DMS53 (cell line): ENCODE measurements at places on chromosomes 6 and 20.

GRCh38 chr20:2108987-2109386 lies 7.4 kb downstream of the STK35 start:
- DNase-seq: no peak

GRCh38 chr6:112396221-112396620 lies 49.1 kb downstream of the RFPL4B start:
- DNase-seq: peak; percentile 78

DNA sequence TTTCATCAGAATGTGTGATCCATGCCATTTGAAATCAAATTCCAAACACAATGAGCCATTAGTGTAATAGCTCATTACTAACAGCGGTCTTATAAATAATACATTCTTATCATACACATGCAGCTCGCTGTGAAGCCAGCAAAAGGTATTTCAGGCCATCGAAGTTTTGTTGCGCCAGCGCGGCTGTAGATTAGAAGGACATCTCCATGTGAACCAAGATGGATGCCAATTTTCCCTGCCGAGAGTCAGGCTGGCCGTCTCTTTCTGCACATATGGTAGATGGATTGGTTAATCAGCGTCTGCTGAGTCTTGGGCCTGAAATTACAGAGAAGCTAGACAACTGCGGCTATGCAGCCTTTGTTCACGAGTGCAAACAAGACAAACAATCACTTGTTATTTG lies 44.1 kb downstream of the CFAP61 start:
- DNase-seq: no peak

GRCh38 chr6:12198851-12199250 lies 91.3 kb upstream of the EDN1 start:
- no peak for DNase-seq

DNA sequence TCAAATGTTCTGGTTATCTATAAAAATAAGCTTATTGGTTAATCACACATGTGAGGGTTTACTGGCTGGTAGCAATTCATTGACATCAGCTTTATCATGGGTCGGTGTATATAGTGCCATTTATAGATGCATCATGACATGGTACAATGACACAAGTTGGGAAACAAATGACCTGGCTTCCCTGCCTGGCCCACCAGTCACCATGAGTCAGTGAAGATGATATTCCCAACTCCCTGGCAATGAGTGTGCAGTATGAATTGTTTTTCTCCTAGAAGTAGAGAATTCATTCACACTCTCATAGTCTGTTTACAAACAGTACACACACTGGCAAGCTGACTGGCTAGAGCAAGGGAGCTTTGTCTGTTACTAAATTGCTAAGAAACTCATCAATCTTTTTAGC lies 37.2 kb upstream of the CALHM6 start:
- no peak for DNase-seq

GRCh38 chr20:54199283-54199682 lies 8.6 kb upstream of the PFDN4 start:
- no peak for DNase-seq

GRCh38 chr6:46964716-46965519 lies 43.2 kb upstream of the ADGRF5 start:
- no peak for DNase-seq

DNA sequence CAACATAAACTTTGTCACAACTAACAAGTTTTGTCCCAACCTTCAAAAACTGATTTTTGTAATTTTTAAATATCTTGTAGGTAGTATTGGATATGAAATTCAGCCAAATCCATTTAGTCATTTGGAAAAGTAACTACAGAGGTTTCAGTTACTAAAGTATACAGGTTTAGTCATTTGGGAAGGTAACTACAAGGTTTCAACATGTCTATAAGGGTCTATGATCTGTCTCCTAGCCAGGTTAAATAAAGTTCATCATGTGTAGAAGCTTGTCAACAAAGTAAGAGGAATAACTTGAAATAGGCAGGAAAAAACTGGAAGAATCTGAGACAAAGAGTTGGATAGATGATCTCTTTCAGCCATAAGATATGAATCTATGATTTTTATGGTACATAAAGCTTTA lies 229.8 kb downstream of the COL12A1 start:
- DNase-seq: no peak

DNA sequence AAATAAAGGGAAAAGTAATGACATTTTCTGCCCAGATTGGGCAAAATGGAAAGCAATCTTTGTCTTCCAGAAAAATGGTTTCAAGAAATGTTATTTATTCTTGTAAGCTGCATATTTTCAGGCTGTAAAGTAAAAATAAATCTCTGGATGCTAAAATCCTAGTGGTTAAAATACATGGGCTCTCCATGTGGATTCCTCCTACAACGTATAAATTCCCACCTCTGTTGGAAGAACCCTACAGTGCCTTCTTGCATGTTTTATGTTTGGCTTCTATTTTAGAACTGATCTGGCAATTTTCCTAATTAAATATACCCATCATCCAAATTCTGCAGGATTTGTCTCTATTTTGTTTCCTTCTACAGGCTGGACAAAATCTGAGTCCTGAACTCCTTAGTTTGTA lies 528.9 kb downstream of the COL12A1 start:
- no peak for DNase-seq

DNA sequence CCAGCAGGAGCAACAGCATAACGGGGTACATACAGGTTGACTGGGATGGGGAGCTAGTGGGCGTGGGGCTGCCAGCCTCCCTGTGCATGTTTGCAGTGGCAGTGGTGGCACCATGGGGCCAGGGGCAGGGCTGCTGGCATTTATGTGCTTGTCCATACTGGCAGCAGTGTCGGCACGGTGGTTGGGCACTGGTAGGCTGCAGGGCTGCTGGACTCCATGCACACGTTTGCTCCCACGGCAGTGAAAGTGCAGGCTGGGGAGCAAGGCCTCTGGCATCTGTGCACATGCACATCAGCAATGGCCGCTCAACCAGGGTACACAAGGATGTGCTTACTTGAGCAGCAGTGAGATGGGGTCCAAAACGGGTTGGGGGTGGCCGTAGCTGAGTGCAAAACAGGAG lies 159.5 kb upstream of the KHDRBS2 start:
- no peak for DNase-seq

DNA sequence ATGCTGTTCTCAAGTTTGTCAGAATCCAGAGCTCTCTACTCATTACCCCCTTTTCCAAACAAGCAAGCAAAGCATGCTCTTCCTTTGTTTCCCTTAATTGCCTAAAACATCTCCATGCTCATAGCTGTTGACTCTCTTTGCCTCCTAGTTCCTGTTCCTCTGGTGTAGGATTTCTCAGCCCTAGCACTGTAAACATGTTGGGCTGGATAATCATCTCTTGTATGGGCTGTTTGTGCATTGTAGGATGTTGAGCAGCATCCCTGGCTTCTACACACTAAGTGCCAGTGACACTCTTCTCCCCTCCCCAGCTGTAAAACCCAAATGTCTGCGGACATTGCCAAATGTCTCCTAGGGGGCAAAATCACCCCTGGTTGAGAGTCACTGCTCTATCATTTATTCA lies 14.0 kb downstream of the PPARD start:
- no peak for DNase-seq

- DNase-seq: no peak
Measured at GRCh38 chr20:50055524-50056083, 57.3 kb downstream of the UBE2V1 start.

DNA sequence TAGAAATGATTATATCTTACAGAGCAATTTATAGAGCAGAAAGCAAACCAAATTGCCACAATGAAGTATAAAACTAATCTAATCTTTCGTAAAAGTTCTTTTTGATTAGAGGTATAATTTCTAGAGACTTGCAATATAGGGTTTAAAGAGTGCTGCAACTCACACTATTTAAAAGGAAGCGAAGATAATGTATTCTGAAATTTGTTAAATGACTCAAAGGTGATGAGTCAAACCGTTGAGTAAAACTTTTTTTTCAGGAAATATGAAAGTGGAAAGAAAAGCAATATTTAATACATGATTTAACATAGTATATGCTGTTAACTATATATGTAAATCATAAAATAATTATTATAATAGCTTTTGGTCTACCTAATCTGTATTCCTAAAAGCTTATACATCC lies 133.6 kb downstream of the SYNE1 start:
- no peak for DNase-seq

GRCh38 chr20:5705827-5706226 lies 44.4 kb upstream of the SHLD1 start:
- no peak for DNase-seq

GRCh38 chr20:2213401-2213800 lies 82.4 kb upstream of the TGM3 start:
- no peak for DNase-seq

GRCh38 chr6:6723921-6724538 lies 135.5 kb downstream of the LY86 start:
- peak; percentile 79 for DNase-seq

- no peak for DNase-seq
Measured at GRCh38 chr6:53041356-53041755, 23.8 kb upstream of the FBXO9 start.

- no peak for DNase-seq
Measured at GRCh38 chr6:170076466-170077165, 214.3 kb downstream of the DLL1 start.

DNA sequence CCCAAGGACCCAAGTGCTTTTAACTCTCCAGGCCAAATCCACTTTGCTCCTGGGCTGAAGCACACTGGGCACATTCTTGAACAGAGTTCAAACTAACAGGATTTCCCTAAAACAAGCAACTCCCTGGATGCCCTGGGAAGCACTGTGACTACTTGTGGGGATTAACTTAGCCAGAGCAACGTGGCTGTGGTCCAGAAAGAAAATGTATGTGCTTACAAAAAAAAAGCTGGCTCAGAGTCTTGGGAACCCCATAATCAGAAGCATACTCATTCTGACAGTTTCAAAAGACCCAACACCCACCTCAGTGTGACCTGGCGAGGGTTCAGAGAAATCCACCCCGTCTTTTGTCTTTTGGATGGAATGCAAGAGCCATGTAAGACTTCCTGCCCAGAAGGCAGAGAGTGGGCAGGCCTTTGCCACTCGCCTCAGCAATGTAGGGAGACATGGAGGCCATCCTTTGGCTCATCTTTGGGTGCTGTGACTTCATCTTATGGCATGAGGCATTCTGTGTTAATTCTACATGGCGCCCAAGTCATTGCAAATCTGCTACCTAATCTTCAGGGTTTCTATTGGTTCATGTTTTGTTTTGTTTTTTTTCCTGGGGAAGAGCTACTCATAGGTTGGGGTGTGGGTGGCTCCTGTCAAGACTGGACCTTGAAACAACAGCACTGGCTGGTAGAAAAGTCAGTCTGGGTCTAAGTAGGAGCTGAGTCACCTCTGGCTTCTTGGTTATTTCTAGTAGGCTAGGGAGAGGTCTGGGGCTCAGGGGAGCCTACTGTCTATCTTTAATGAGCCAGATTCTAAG lies 248.6 kb upstream of the SUPT3H start:
- no peak for DNase-seq

DNA sequence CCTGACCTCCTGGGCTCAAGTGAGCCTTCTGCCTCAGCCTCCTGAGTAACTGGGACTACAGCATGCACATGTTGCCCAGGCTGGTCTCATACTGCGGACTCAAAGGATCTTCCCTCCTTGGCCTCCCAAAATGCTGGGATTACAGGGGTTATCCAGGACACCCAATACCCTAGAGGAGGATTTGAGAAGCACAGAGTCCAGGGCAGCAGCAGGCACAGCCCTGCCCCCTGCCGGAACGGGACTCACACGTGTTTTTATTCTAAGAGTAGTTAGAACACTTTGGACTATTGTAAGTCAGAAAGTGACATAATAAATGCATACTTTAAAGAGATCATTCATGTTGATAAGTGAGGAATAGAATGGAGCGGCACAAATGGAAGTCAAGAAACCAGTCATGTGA lies 80.2 kb downstream of the C6orf118 start:
- no peak for DNase-seq

- peak; percentile 20 for DNase-seq
Measured at GRCh38 chr6:143823548-143823947, 19.6 kb upstream of the LTV1 start.

DNA sequence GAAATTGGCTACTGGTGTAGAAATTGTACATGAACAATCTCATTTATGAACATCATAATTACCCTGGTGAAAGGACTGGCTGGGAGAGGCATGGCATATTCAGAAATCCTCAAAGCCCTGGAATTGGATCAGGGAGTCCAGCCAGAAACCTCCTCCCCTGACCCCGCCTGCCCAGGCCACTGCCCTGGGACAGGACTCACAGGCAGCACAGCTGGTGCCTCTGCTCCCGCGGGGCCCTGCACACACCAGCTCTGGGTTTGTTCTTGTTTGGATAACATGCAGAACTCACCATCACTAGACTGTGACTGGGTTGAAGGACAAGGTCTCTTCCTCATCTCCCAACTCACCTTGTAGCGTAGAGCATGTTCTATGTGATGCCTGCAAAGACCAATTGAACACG lies 56.2 kb downstream of the AGPAT4 start:
- no peak for DNase-seq

- no peak for DNase-seq
Measured at GRCh38 chr6:105744815-105745214, 341.3 kb upstream of the PRDM1 start.
